ENCODE measurements at places on chromosomes 4 and X. TPM values are rescaled to one million over a fixed set of nuclear protein-coding genes. Genes with fewer than 3 reads are reported as not detected.

The ANKRD17 gene
- 16.8 TPM for polyA plus RNA-seq

The XAGE2 gene
- not detected for polyA plus RNA-seq

The FAT4 gene
- polyA plus RNA-seq = not detected

The TLL1 gene
- polyA plus RNA-seq = not detected

The REELD1 gene
- 7.8 TPM for polyA plus RNA-seq

The MTMR8 gene
- 1.8 TPM for polyA plus RNA-seq

The CXorf65 gene
- 49.6 TPM for polyA plus RNA-seq

The SHISA3 gene
- polyA plus RNA-seq = not detected
